ENCODE measurements at places on chromosomes 6 and 20.

- DNase-seq, result no peak
Observed at GRCh38 chr6:165579151-165579550, 83.9 kb downstream of the PDE10A start.

DNA sequence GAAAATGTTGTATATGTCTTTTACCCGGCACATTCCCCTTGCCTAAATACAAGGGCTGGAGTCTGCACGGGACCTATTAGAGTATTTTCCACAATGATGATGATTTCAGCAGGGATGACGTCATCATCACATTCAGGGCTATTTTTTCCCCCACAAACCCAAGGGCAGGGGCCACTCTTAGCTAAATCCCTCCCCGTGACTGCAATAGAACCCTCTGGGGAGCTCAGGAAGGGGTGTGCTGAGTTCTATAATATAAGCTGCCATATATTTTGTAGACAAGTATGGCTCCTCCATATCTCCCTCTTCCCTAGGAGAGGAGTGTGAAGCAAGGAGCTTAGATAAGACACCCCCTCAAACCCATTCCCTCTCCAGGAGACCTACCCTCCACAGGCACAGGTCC, 11.3 kb upstream of the MAPRE1 start:
- no peak for DNase-seq

GRCh38 chr6:144104898-144105487, 9.6 kb upstream of the SF3B5 start:
- DNase-seq, result peak; percentile 79

GRCh38 chr20:19275630-19276071, 63.2 kb downstream of the SLC24A3 start:
- peak; percentile 47 for DNase-seq

DNA sequence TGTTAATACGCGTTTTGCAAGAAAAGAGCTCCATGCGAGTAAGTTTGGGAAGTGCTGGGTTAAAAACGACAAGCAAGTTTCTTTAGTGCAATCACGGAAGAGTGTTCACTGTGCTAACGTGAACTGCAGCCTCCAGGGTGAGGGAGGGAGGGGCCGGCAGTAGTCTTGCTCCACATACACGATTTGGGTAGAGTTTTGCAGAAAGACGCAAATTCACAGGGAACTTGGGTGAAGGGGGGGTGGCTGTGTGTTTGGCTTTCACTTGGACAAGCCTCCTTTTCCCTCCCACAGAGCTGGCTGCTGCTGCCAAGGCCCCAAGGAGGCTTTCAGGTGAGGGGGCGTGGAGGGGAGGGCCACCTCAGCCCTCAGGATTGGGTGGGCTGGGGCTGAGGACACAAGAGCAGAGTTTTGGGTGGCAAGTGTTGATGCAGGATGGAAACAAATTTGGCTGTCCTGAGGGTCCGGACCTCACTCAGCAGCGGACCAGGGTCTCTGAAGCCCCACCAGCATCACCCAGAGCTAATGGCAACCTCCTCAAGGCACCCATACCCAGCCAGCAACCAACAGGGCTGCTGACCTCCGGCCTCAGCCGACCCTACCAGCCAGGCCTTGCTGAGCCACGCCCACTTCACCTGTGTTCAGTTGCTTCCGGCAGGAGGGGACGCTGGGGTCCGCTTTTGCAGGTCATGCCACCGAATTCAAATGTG, 204.5 kb downstream of the ERMARD start:
- no peak for DNase-seq

DNA sequence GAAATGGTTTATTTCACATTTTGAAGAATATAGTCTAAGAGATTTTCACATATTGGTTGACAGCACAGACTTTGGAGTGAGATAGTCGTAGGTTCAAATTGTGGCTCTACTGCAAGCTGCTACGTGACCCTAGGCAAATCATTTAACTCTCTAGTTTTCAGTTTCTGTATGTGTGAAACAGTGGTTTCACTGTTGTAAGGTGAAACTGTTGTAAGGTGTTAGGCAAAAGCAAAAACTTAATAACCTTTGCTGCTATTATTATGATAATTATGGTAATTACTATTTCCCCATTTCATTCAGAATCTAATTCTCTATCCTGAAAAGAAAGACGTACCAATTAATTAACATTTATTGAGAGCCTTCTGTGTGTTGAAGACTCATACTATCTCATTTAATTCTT, 144.2 kb downstream of the REV3L start:
- DNase-seq, result no peak

DNA sequence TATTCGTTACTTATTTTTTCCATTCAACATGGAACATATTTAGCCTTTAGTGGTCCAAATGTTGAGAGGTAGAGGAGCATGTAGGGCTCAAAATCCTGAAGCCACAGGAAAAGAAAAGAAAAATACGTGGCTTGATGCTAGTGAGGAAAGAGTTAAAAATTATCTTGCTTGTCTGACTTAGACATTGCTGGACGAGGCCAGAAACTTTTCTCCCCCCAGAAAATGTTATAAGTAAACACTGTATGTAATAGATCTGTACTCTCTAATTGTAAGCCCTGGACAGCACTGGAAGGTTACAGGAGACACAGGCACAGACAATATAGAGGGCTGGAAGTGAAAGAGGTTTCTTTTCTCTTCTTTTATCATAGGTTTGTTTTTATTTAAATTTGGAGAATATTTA, 165.6 kb downstream of the ZFP64 start:
- DNase-seq, result no peak

- DNase-seq, result peak; percentile 59
Observed at GRCh38 chr6:13538084-13538483, 36.3 kb upstream of the SIRT5 start.

- DNase-seq, result peak; percentile 19
Observed at GRCh38 chr20:52529826-52530225, 338.2 kb upstream of the ZFP64 start.

GRCh38 chr20:23881371-23881770, 1.8 kb upstream of the CST5 start:
- no peak for DNase-seq

DNA sequence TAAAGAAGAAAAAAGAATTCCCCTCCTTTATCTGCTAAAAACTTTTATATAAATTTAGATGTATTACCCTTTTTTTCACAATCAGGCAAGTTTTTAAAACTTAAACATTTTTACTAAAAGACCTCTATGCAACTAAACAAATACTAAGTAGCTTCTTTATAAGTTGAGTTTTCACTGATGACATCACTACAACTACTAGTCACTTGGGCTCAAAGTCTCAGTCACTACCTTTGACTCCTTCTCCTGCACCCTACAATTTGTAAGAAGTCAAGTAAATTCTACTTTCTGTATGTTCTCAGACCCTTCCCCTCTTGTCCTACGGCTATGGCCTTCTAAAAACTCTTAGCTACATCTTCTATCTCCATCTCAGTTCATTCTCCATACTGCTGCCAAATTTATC, 11.2 kb downstream of the SUPT3H start:
- no peak for DNase-seq

GRCh38 chr6:104527761-104528415, 331.8 kb downstream of the HACE1 start:
- DNase-seq, result peak; percentile 54

GRCh38 chr6:36122495-36123269, 7.6 kb upstream of the MAPK13 start:
- no peak for DNase-seq
